ENCODE measurements at places on chromosomes 1 and 21.

- no peak for DNase-seq
Measured at GRCh38 chr21:23394458-23394857, 2212.8 kb downstream of the MRPL39 start.

- peak; percentile 47 for DNase-seq
Measured at GRCh38 chr21:46098303-46099141, 610 bp downstream of the COL6A2 start.

DNA sequence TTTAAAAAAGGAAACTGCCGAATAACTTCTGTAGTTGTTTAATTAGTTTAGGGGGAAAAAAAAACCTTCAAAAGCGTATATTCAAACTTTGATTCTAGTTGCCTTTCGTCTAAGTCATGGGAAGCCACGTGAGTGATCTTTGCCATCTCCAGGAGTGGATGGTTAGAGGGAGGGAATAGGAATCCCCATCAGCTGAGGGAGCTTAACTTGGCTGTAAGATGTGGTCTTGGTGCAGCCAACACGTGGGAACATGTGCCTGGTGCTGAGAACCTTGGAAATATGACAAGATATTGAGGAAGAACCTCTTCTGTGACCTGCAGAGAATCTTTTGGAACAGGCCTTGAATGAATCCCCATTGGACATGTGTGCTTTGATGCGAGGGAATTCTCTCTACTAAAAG is 1.7 kb downstream of the BACE2 start:
- no peak for DNase-seq

- DNase-seq, result no peak
Measured at GRCh38 chr1:45995298-45995697, 137.1 kb downstream of the PIK3R3 start.

DNA sequence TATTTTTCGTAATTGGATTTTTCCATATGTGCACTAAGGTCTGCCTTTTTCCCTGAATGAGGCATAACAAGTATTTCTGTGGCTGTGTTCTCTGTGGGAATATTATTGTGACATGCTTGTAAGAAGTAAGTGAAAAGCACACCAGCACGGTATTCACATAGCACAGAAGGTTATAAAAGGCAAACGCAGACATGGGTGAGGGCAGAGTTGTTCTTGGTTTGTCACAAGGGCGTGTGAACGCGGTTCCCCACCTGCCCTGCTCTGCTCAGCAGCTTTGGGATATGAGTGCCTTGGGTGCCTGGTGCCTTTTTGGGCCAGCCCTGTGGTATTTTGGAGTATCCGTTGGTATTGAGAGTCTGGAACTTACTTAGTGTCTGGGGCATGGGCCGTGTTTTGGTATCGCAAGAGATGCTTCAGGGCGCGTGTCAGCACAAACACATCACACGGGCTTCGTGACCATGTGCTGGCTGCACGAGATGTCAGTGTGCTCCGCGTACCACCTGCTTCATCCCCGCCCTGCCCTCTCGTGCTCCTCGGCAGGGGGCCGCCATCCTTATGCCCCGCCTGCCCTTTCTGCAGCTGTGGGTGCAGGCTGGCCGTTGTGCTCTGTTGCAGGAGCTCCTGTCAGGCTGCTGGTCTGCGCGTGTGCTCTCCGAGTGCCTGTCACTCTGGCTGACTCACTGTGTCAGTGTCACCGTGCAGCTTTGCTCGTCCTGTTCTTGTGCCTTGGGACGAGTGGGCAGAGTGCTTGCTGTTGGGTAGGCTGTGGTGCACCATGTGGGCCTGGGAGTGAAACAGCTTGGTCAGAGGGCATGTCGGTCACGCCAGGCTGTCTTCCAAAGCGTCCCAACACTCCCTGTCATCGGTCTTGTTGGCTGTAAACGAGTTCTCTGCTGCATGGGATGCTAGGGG is 15.0 kb downstream of the SKI start:
- DNase-seq, result peak; percentile 72

DNA sequence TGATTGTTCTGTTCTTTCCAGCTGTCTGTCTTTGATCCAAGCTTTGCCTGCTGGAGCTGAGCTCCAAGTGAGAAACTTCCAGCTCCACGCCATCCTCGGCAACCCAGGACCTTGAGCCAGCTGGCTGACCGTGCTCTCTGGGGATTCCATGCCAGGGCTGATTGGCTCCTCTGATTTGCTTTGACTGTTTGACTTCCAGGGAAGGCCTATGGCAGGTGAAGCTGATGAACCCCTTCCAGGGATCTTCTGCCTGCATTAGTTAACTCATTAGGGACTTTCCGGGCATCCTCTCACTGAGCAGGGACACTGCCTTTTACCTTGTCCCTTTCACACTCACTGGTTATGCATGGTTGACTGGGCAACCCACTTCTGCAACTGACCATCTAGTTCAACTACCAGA is 406.1 kb downstream of the RPS6KC1 start:
- no peak for DNase-seq

GRCh38 chr1:200233393-200233792 is 176.4 kb downstream of the ZNF281 start:
- no peak for DNase-seq

- no peak for DNase-seq
Measured at GRCh38 chr1:29255134-29255666, 18.9 kb downstream of the PTPRU start.

GRCh38 chr1:201324306-201324705 is 41.0 kb downstream of the PKP1 start:
- DNase-seq, result no peak

- DNase-seq, result no peak
Measured at GRCh38 chr1:239315631-239316217, 70.6 kb upstream of the CHRM3 start.

GRCh38 chr1:26419494-26419893 is 8.9 kb downstream of the LIN28A start:
- DNase-seq, result no peak

DNA sequence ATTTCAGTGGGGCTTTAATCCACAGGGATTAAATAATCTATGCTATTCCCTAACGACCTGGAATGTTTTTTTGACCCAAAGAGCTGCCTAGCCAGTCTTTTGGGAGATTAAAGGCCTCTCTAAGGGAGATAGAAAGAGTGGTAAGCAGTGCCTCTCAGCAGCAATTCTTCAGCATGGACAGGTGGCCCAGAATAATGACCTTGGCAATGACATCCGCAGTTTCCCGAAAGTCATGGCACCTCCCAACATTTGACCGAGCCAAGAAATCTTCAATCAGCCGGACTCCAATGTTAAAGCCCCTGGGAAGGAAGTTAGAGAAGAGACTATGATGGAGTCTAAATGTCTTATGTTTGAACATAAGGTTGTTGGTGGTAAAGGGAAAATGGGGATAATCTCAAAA is 9.8 kb downstream of the TRAPPC3 start:
- DNase-seq, result no peak

GRCh38 chr1:3162322-3162882 is 93.4 kb downstream of the PRDM16 start:
- peak; percentile 59 for DNase-seq

DNA sequence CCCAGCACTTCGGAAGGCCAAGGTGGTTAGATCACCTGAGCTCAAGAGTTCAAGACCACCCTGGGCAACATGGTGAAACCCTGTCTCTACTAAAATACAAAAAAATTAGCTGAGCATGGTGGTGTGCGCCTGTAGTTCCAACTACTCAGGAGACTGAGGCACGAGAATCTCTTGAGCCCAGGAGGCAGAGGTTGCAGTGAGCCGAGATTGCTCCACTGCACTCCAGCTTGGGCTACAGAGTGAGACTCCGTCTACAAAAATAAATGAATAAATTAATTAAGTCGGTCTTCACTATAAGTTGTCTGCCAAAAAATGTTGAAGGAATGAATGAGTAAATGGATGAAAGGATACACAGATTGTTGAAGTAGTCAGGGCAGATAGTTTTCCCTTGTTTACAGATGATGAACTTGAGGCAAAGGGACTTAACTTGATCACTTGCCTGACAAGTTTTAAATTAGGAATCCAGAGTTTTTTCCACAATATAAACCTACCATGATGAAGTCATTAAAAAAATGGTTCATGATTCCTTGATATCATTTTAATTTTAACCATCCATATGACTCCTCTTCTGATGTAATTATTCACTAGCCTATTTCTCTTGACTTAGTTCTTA is 130.8 kb downstream of the TLR5 start:
- DNase-seq, result no peak

DNA sequence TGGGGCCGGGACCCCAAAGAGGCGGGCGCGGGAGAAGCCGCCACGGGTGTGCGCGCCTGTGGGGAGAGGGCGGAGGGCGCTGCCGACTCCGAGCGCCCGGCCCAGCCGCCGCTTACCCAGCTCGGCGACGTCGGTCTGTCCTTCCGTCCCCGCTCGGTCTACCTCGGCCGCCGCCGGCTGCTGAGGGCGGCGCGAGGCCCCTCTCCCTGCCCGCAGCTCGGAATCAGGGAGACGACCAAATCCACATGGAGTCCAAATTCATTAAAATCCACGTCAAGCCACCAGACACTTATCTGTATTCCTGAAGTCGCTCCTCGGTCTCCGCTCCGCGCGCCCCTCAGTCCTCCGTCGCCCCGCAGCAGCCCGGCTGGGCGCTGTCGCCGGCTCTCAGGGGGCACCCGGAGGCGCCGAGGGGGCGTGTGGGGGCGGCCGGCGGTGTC is 637 bp downstream of the PLXNA2 start:
- DNase-seq, result no peak

- no peak for DNase-seq
Measured at GRCh38 chr21:32548978-32549377, 36.3 kb downstream of the TCP10L start.

- DNase-seq, result no peak
Measured at GRCh38 chr1:153070243-153070642, 1.2 kb downstream of the SPRR2B start.

- no peak for DNase-seq
Measured at GRCh38 chr1:232984577-232985425, 34.4 kb downstream of the NTPCR start.

DNA sequence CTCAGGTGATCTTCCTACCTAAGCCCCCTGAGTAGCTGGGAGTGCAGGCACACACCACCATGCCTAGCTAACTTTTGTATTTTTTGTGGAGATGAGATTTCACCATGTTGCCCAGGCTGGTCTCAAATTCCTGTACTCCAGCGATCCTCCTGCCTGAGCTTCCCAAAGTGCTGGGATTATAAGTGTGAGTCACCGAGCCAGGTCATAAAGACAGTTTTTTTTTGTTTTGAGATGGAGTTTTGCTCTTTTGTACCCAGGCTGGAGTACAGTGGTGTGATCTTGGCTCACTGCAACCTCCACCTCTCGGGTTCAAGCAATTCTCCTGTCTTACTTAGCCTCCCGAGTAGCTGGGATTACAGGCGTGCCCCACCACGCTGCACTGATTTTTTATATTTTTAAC is 42.1 kb downstream of the KIF1B start:
- no peak for DNase-seq

DNA sequence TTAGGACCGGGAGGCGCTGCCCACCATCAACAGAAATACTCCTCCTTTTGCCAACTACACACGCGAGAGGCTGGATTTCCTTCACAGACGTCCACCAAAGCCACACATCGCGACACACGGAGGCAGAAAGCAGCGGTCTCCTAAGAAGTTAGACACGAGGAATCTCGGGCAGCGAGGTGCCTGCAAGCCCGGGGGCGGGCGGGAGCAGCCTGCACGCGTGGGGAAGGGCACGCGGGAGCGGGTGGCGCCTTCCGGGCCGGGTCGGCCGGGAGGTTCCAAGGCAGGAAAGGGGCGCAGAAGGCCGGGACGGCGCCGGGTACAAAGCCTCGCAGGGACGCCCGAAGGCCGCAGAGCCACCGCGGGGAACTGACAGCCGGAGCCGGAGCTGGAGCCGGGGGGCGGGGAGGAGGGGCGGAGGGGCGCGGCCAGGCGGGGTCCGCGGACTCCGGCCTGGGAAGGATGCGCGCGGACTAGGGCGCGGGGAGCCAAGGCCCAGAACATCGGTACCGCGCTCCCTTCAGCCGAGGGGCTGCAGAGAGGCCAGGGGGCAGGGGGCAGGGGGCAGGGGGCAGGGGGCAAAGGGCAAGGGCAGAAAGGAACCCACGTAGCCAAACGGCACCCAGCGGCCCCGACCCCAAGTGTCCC is 722 bp downstream of the NPHP4 start:
- DNase-seq, result peak; percentile 61

DNA sequence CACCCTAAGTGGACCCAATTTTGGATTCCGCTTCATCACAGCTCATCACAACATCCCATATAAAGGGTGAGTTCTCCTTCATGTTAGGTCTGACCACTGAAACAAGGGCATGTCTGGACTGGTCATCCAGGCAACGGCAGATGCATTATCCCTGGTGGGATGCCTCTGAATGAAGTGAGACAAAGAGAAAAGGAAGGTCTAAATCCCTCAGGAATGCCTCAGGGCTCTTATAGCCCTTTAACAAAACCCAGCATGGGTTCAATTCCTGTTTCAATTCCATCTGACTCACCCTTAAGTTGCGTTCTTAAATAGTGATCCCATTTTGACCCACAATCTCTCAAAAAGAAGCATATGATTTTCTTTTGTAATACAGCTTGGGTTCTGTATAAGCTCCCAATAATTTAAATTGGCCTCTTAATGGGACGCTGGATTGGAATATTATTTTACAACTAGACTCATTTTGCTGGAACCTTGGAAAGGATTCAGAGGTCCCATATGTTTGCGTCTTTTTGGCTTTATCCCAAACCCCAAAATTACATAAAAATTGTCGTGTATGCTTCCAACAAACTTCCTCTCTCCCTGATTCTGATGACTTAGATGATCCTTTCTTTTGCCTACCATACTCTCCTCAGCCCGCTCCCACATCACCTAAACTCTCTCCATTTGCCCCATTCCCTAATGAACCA is 287.4 kb upstream of the ZP4 start:
- DNase-seq, result no peak

DNA sequence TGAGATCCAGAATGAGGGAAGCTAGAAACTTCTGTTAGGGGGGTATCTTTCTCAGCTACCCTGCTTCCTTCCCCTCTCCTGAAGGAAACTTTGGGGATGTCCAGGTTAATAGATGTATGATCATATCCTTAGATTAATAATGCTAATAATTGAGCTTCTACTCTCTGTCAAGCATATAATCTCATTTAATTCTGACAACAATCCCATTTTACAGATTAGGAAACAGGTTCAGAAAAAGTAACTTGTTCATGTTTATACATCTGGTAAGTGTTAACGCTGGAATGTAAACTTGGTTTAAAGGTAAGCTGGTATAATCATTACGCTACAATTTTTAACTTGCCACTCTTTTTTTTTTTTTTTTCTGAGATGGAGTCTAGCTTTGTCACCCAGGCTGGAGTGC is 1.7 kb upstream of the TMEM269 start:
- no peak for DNase-seq

- DNase-seq, result no peak
Measured at GRCh38 chr1:2555634-2556276, 416 bp upstream of the TNFRSF14 start.

DNA sequence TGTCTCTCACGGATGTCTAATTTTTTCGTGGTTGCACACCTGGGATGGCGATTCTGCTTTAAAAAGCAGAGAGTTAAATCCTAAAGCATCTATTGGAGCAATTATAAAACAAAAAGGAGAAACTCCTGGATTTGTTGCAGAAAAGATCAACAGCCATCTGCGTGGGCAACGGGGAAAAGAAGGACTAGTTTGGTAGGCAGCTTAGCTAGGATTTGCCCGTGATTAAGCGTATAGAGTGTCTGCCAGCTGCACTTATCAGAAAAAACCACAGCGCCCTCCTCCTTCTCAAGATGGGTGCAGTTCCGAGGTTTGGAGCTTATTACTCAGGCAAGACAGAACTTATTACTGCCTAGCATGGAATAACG is 526 bp upstream of the SLC25A24 start:
- DNase-seq, result no peak

Measured in retina (tissue), 1 donor.